ENCODE measurements at places on chromosomes 2 and 18.
A peak's percentile ranks its signal among the peaks of the same experiment; 100 is the strongest.

- no peak for DNase-seq
Measured at GRCh38 chr2:7452110-7452876, 535.1 kb downstream of the RNF144A start.

- no peak for DNase-seq
Measured at GRCh38 chr2:216829533-216829932, 30.3 kb downstream of the TNP1 start.

GRCh38 chr2:47401789-47402554 is 984 bp upstream of the MSH2 start:
- no peak for DNase-seq

GRCh38 chr2:41936771-41937463 is 110.9 kb upstream of the PKDCC start:
- DNase-seq = no peak

- peak; percentile 53 for DNase-seq
Measured at GRCh38 chr18:48834413-48835031, 116.2 kb downstream of the SMAD7 start.

GRCh38 chr2:157229572-157229971 is 27.9 kb upstream of the GALNT5 start:
- no peak for DNase-seq

DNA sequence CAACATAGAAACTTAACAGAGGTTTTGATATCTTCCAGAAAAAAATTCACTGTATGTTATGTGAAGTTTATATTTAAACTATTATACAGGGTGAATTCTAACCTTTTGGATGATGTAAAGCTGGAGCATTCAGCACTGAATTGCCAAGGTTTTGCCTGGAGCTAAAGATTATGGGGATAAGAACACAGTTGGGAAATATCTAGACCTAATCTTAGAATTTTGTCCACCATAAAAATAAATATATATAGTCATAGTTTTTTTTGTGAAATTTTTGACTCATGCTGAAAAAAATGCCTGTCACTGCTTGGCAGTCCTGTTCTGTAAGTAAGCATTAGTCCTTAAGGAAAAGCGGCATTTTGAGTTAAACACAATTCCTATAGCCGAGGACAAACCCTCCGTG is 339.3 kb upstream of the TMEFF2 start:
- no peak for DNase-seq

DNA sequence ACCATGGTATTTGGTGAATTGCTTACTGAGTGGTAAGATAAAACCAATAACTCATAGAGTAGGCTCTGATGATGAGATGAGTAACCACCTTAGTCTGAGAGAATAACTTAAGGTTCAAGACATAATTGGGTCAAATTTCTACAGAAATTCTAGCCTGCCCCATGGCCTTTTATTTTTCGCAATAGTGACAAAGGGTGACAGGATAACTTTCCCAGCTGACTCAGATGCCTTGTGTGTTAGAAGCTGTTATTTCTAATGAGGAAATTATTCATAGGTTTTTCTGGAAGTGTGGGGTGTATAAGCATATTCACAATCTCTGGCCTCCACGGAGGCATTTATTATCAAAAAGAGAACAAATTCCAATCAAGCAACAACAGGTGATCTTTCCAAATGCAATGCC is 159.0 kb downstream of the NUP35 start:
- DNase-seq = no peak

DNA sequence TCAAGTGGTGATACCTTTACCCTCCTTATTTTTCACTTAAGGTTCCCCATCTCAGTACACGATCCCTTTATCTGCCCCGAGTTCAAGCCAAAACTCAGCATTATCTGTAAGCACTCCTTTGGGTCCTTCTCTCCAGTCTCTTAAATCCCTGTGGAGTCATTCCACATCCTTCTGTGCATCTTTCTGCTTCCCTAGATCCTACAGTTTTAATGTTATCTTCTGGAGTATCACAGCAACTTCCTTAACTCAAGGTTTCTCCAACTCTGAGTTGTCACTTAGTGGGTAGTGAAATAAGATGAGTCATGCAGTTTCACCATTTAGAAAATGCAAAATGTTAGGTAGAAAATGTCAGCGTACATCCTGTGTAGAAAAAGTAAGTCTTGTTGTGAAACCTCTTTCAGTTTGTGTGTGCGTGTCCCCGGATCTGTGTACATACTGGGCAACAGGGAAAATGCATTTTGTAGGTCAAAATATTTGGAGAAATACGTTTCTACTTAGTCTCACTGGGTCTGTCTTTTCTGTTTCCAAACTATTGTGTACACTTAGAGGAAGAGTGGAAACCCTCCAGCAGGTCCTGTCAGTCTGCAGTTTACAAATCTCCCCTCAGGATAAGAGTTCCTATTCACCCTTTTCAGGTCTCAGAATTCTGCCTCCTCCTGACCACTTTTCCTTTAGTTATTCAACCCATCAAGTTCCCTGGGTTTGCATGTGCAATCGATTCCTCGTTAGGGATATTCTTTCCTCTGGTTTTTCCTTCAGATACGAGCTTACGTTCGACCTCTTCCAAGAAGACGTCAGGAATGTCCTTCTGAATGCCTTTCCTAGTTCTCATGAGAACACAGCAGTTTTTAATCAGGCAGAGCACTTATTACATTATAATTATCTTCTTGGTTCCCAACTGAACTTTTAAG is 154.8 kb downstream of the TGIF1 start:
- no peak for DNase-seq

- no peak for DNase-seq
Measured at GRCh38 chr18:79599441-79599931, 80.1 kb upstream of the CTDP1 start.

DNA sequence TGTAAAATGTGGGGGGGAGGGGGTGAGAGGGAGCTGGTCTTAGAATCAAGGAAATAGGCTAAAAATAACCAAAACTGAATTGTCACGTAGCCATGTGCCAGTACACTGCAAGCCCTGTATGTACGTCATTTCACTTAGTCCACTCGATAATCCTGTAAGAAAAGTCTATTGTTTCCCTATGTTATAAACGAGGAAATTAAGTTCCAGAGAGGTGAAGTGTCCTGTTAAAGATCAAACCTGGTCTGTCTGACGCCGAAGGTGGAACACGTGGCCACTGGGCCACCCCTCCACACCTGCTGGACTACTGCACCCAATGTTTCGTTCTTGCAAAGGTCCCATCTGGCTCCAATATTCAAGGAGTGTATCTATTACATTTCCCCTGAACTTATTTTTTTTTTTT is 29.6 kb downstream of the TFCP2L1 start:
- DNase-seq = no peak

GRCh38 chr2:67777010-67777409 is 285.8 kb downstream of the C1D start:
- DNase-seq = no peak

DNA sequence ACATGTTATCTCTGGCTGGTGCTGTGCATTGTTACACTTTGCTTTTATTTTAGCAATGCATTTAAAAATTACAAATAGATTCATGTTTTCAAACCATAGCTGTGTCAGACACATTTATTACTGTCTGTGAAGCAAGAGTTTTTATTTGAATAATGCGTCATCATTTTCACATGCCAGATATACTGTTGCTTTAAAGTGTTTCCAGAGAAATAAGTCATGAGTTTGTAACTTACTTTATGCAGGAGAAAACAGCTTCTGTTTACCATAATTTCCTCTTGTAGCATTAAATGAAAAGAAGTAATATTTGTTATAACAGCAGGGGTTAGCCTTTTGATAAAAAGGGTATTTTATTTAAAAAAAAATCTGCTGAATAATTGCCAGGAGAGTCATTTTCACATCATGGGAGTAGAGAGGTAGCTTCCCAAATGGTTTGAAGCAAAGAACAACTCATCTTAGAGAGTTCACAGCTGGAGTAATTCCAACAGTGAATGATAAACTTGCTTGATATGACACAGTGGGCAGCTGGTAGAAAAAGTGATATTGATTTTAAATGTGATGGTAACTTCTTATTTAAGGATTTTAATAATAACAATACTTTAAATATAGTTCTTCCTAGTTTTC is 1274.5 kb upstream of the CRIM1 start:
- no peak for DNase-seq

DNA sequence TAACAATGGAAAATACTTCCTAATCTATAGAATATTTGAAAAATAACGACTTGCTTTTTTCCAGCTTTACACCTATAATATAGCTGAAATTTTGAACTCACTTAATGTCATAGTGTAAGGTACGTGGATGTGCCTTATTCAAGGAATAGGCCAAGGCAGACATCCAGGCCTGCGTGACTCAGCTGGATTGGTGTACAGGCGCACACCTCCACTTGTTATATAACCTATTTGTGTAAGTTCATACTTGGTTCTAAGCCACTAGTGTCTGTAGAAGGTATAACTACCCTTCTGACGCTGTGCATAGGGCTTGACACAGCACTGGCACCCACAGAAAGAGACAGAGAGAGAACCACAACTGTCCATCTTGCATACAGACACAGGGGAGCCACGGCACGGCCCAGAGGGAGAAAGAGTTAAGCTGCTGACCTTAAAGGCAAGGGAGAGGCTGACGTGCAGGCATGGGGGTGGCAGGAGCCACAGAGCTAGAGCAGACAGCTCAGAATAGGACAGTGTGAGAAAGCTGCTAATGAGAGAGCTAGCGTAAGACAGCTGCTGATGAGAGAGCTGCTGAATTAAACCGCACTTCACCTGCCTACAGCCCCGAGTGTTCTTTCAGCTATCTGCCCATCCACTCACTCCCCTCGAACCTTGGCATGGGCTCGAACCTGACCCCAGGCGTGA is 16.1 kb downstream of the CCDC178 start:
- no peak for DNase-seq

- DNase-seq = no peak
Measured at GRCh38 chr18:50099725-50100407, 95.1 kb downstream of the MYO5B start.

DNA sequence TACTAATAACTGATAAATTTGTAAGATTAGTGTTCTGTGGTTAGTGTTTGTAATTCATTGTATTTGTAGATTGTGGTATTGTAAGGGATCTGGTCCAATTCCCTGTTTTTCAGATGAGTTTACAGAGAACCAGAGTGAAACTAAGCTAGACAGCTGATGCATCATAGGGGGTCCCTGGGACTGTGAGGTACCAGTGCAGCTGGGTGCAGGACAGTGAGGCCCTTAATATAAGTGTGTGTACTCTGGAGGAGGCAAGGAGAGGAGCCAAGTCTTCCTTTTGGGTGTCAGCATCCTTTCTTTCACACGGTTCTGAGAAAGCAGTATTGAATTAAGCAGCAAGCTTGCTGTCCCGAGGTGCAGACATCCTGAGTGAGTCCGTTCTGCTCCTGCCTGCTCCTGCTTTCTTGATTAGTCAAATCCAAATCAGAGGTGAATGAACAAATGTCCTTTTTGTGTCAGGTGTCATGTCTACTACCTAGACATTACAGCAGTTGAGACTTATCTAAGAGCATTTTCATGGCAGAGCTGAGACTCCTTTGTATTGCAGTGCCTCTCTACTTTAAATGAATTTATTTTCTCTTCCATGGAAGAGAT is 194.9 kb downstream of the MCFD2 start:
- no peak for DNase-seq

GRCh38 chr2:152355409-152355831 is 20.4 kb downstream of the FMNL2 start:
- no peak for DNase-seq

DNA sequence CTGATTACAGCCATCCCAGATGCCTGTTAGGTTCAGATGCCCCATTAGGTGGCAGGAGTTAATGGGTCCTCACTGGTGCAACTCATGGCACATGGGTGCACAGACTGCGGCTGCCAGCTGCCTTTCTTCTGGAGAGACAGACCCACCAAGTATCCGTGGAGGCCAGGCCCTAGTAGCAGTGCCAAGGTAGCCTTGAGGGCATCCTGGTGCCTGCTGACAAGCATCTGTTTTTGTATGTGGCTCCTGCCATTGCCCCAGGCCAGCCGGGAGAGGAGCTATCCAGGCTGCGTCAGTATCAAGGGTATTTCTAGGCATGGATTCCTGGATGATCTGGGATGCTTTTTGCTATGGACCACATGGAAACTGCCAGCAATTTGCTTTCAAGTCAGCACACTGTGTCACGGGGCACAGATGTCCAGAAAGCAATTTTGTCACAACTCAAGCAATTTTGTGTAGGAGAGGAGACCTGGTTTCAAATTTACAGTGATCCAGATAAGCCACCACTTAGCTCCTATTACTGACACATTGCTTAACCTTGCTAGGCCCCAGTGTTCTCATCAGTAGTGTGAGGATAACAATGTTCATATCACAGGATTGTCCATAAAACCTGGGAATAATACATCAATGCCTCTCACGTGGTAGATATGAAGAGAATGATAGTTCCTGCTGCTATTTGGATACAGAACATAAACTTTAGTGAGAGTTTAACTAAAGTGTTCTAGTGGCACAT is 815.1 kb upstream of the RAB6C start:
- no peak for DNase-seq

GRCh38 chr2:42809131-42809818 is 16.9 kb upstream of the HAAO start:
- DNase-seq = no peak

DNA sequence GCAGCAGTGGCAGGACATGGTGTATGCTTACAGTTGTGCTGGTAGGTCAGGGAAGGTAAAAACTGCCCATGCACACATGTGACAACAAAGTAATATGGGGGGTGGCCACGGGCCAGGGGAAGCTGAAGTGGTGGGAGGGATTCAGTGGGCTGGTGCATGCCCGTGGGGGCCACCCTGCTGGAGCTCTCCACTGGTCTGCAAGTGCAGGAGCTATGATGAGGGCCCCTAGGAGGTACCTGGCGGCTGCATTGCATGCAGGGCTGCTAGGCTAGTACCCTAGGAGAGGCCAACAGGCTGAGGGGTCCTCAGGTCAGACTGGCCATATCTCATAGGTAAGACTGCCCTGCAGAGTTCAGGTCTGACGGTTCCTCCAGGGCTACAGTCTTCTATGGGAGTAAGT is 265.9 kb downstream of the NUP35 start:
- no peak for DNase-seq

- no peak for DNase-seq
Measured at GRCh38 chr2:229731916-229732315, 17.6 kb upstream of the DNER start.

DNA sequence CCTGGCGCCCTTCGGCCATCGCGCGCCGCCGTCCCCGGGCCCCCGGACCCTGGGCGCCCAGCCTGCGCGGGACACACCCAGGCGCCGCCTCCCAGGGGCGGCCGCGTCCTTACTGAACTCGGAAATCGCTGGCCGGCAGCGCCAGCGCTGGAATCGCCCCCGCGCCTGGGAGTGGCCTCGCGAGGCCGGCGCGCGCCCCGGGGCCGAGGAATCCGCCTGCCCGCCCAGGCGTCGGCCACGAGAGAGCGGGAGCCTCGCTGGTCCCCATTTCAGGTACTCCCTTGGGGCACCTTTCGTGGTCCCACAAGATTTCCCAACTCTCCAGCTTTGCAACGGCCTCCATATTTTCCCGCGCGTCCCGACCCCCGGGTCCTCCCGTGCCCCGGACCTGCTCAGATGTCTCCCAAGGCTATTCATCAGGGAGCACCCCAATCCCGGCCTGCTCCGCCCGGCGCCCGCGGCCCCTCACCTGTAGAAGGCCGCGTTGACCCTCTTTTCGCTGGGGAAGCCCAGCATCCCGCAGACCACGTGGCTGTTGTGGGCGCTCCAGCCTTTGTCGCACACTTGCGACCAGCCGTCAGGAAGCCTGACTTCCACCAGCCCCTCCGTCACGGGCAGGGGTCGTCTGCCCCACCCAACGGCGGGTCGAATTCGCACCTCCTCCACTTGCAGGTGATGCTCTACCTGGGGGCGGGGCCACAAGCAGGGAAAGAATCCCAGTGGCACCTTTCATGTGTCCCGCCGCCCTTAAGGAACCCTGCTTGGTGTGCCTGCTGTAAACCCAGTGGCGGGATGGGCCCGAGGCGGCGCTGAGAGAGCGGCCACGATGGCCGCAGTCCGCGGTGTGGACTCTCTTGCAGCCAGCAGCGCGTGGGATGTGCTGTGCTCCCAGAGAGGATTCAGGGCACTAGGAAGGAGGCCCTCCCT is 4.6 kb downstream of the LOXL3 start:
- DNase-seq = no peak

- DNase-seq = no peak
Measured at GRCh38 chr18:79465392-79465991, 69.8 kb downstream of the NFATC1 start.
